IMR-90 (cell line): ENCODE measurements at places on chromosomes 6 and 20. TPM values are rescaled to one million over a fixed set of nuclear protein-coding genes. Genes with fewer than 3 reads are reported as not detected.

Gene TNXB
- total RNA-seq, result under 0.01 TPM in 1 of 2 replicates, not detected in the other

Gene GPR6
- total RNA-seq, result not detected in 2 replicates

Gene HRH3
- total RNA-seq, result not detected in 2 replicates

Gene TDRD6
- not detected in 2 replicates for total RNA-seq

Gene PTGIS
- total RNA-seq, result 1.1 and 1.6 TPM in 2 replicates

Gene DDO
- 0.18 and 0.28 TPM in 2 replicates for total RNA-seq

Gene MUC22
- not detected in 2 replicates for total RNA-seq

GRCh38 chr6:16533721-16534136 is 227.5 kb downstream of the ATXN1 start:
- DNase-seq, result peak; percentile 14

DNA sequence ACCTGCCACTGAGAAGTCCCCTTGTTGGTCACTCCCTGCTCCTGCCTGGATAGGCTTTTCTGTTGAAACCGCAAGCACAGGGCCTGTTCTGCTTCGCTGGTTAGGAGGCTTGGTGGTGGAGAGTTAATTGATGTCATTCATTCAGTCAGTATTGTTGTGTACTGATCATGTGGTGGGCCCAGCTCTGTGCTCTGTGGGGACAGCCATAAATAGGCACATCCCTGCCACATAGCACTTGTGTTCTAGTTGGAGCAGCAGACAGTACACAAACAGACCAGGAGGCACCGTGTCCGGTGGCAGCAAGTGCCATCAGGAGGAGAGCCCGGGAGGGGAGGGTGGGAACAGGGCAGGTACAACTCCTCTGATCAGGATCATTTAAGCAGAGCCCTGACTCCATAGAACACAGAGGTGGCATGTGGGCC is 155.2 kb upstream of the INSM1 start:
- no peak for DNase-seq

DNA sequence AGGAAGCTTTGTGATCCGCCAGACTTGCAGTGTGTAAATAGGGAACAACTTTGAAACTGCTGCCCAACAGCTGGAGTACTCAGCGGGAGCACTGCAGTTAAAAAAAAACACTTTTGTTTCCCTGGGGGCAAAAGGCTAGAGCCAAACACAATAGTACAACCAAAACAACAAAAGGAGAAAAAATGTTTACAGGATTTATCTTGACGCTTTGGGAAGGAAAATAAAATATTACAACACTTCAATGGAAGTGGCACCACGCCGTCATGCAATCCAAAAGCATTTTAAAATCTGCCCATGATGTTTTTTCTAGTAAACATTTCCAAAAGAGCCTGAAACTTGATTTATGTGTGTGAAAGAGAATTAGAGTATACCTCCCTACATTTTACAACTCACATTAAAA is 26.0 kb downstream of the PTPRK start:
- no peak for DNase-seq

GRCh38 chr20:62448038-62448437 is 20.7 kb upstream of the RBBP8NL start:
- no peak for DNase-seq

DNA sequence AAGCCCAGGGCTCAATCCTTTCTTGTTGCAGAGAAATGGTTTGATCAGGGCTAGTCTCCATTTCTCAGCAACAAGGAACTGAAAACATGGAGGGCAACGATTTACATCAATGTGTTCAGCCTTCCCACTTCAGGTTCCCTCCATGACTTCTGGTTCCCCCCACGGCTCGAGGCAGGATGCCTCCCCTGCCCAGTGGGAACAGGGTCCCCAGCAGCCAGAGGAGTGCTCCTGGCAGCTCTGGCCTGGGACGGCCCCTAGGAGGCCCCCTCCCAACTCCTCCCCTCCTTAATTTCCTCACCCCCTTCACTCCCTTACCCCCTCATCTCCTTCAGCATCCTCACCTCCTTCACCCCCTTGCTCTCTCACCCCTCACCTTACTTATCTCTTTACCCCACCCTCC is 283.8 kb downstream of the CDC5L start:
- DNase-seq, result no peak

DNA sequence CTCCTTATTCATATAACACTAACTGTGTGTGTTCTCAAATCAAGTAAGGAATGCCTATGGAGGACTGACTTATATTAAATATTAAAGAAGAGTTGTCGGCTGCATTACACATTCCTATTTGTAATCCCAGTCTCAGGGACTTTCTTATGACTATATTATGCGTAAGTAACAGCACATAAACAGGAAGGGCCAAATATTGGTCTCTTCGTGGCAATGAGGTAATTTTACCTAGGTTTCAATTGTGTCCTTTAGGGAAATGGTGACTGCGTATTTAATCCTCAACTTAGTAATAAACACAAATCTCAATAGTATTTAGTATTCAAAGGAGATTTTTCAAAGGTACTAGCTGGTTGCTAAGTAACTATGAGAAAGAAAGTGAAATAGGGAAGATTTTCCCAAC is 22.8 kb upstream of the EPM2A start:
- no peak for DNase-seq

DNA sequence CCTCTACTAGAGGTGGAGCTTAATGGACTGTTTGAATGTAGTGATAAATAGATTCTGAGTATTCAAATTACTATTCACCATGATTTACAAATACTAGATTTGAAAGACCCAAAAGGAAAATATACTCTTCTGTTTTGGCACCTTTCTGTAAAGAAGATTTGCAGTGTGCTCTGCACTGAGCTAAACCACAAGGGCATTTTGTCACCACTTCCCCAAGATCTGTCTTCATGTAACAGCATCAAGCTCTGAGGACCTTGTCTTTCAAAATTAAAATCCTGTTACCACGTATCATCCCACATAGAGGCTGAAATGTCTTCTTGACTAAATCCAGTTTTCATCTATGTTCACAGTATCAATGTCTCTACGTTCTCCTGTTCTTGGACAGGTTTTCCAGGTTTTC is 3.3 kb upstream of the PGK2 start:
- no peak for DNase-seq

GRCh38 chr6:168288781-168289570 is 30.6 kb downstream of the DACT2 start:
- DNase-seq, result no peak

DNA sequence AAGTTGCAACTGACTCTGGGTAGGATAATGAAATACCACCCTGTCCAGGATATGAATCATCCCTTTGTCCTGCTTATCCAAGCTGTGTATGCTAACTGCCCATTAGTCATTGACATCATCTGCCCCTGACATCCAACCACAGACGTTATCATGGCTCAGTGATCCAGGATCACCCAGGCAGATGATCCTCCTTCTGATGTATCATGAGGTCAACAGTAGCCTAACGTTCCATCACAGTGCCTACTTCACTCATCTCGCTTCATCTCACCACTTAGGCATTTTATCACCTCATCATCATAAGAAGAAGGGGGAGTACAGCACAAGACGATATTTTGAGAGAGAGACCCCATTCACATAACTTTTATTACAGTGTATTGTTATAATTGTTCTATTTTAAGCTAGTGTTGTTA is 13.4 kb upstream of the BTN3A2 start:
- DNase-seq, result peak; percentile 99

DNA sequence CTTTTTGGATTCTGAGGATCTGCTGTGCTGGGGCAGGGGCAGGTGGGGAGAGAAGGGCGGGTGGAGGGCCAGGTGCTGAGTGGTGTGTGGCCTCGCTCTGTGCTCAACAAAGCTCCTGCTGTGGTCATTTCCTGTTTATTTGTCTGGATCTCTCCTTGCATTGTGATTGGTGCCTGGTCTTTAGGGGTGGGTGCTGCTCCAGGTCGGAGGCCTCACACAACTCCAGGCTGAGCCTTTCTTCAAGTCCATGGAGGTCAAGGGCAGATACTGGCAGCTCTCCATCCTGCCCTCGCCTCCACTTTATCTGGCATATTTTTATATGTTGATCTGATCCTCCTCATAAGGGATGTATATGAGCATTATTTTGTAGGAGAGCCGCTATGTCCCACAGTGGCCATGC is 36.2 kb downstream of the HLA-F start:
- DNase-seq, result no peak

DNA sequence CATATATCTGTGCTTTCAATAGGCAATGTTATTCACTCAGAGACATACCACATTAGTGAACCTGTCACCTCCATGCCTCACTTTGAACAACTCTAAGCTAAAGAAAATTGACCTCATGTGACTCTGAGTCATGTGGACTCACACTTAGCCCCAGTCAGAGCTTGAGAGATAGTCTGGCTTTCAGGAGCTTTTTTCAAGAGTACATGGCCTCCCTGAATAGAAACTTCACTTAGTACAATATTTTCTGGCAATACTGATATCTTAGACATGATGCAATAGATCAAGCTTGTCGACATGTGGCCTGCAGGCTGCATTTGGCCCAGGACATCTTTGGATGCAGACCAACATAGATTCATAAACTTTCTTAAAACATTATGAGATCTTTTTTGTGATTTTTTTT is 8.5 kb downstream of the SPTLC3 start:
- peak; percentile 18 for DNase-seq
